RKO (cell line): ENCODE measurements at places on chromosomes 7 and 10.

DNA sequence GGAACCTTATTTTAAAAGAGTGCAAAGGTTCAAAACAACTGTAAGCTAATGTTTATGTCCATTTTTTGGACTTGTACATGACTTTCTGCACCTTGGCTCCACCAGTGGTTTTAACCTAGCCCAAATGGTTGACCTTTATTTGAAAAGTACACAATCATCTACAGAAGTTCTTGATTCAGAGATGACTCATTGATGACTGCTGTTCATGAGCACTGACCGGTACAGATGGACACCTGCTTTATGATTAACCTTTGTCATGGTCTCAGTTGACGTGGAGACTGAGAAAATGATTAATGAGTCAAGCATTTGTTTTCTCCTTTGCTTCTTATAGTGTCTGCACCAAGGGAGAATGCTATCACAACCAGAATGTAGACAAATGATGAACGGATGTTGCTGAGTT lies 55.7 kb upstream of the PTER start:
- peak; percentile 95 for DNase-seq

GRCh38 chr10:58275908-58276307 lies 6.9 kb downstream of the CISD1 start:
- no peak for DNase-seq

GRCh38 chr7:142618655-142619351 lies 130.5 kb upstream of the PRSS1 start:
- DNase-seq = no peak

DNA sequence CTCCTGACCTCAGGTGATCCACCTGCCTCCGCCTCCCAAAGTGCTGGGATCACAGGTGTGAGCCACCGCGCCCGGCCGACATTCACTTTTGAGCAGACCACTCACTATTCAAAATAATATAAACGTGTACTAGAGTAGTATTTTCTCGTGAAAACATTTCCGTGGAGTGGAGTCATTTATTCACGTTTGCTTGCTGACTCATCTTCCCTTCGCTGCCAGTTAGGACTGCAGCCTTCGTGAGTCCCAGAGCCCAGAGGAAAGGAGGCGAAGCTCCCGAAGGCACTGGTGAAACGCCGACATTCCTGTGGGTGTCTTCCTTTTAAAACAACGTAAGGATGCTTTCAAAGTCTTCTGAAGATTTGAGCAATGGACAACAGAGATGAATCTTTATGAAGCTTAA lies 10.9 kb upstream of the INPP5A start:
- DNase-seq = no peak

DNA sequence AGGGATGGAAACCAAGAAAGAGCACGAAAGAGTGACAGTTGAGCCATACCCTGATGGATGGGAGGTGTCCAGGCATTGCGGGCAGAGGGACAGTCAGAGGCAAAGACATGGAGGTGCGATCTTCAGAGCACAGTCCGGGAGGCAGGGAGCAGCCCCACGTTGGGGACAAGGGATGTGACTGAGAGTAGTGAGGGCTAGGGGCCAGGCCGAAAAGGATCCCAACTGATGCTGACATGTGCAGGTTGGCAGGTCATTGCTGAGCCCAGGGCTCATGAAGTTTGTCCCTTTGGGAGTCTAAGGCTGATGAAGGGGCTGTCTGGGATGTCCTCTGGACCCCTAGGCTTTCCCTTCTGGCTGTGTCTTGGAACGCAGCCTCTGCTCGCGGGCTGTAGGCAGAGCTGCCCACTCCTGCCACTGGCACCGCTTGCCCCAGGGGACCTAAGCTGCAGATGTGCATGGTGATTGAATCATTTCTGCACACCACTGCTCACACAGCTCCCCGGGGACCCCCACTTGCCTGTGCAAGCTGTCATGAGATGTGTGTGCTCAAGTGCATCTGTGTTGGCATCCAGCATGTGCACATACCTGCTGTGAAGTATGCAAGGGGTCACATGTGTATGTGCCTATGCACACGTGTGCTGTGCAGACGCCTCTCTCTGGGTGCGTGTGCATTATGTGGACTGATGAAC lies 125.1 kb downstream of the ZMIZ1 start:
- DNase-seq = no peak

DNA sequence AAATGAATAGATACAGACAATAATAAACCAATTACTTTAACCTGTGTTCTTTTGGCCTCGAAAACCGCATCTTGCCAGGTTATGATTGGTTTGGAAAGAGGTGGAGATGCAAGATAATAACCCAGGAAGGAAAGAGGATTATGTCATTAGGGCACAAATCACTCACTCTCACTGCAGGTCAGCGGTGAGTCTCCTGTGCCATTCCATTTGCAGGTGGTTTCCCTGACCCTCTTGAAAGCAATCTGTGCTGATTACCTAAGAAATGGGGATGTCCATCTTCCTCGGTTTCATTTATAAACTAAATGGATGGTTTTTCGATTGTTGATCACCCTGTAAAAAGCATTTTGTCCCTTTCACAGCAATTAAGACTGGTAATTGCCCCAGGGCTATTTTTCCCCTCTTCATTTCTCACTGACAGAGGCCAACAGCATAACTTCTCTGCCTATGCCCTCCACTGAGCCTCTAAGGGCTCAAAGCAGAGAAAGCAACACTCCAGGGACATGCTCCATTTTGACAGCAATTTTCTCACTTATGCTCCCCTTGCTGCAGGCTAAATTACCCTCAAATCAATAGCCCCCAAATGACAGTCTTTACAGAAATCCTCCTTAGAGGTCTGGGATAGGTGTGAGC lies 257.5 kb downstream of the IPMK start:
- DNase-seq = no peak

DNA sequence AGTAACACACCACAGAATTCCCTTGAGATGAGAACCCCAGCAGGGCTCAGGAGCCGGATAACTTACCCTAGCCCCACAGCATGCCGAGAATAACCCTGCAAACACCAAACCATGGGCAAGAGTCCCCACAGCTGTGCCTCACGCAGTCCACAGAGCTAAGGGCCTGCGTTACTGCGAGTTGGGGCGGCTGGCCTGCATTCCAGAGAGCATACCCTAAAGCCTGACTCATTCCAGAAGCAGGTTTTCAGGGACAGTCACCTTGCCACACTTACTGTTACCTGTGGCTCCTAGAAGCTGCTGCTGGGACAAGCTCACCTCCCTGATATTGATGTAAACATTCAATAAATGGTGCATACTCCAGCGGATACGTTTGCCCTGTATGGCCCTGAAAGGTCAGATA lies 18.6 kb downstream of the FGFR2 start:
- DNase-seq = no peak

GRCh38 chr7:28792858-28793257 lies 165.3 kb downstream of the TRIL start:
- no peak for DNase-seq

- DNase-seq = no peak
Observed at GRCh38 chr10:116472891-116473290, 45.2 kb downstream of the PNLIPRP3 start.

- no peak for DNase-seq
Observed at GRCh38 chr7:158633055-158633956, 45.7 kb upstream of the PTPRN2 start.

- DNase-seq = no peak
Observed at GRCh38 chr7:73871163-73872011, 10.4 kb downstream of the TMEM270 start.
